Calu3 (cell line): ENCODE measurements at places on chromosomes 11 and 22. TPM values are rescaled to one million over a fixed set of nuclear protein-coding genes. Genes with fewer than 3 reads are reported as not detected.

The GPHA2 gene
- total RNA-seq: not detected in 2 replicates

The OR5T2 gene
- total RNA-seq: not detected in 2 replicates

The PTPN5 gene
- not detected in 2 replicates for total RNA-seq

The ZNF215 gene
- 1.2 and 1.6 TPM in 2 replicates for total RNA-seq

DNA sequence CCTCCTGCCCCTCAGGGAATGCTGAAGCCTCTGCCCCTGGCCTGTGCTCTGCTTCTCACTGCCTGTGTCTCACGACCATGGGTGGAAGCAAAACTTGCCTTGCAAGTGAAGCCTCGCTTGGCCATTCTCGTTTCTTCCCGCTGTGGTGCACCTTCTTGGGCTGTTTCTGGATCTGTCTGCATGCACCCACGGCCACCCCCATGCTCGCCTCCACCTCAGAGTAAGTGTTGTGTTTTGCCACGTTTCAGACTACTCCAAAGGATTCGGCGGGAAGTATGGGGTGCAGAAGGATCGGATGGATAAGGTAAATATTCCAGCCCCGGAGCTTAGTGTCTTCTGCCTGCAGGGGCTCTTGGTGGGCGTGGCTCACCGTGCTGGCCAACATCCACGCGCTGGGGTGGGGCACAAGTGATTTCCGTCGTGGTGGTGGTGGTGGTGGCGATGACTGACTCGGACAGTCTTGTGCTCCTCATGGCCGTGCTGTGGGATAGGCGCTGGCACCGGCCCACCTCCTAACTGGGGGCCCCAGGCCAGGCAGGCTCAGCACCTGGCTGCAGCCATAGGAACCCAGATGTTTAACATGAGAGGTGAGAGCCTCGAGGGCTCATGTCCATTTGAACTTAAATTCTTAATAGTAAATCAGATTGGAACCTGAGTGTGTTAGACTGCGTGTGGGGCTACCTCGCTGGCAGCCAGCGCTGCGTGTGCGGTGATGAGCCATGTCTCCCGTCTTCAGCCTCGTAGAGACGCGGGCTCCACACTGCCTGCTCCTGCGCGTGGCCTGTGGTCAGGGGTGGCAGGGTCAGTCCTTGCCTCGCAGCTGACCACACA is 24.6 kb downstream of the CTTN start:
- no peaks in the 10 kb centered on the region for H3K4me1 ChIP-seq
- no peaks in the 10 kb centered on the region for H3K27me3 ChIP-seq
- H3K4me3 ChIP-seq: no peak overlapping the region
- peaks cover 82% of the 10 kb centered on the region for H3K36me3 ChIP-seq
- no peak for DNase-seq

DNA sequence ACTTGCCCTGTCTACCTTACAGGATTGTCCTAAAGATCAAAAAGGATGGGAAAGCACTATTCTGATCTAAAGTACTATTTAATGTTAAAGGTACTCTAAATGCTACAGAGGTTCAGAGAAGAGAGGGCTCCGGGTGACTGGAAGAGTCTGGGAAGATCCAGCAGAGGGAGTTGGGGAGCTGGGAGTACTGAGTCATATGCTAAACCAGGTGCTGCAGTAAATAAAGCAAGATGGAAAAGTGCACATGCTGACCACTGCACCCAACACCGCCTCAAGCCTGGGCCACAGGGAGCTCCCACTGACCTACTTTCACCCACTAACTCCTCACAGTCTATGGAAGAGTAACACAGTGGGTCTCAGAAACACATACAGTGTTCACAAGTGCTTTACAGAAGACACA is 49.3 kb downstream of the WT1 start:
- peaks cover 100% of the 10 kb centered on the region for H3K27me3 ChIP-seq
- no peaks in the 10 kb centered on the region for H3K36me3 ChIP-seq
- H3K4me1 ChIP-seq: no peaks in the 10 kb centered on the region
- no peak overlapping the region for H3K27ac ChIP-seq

GRCh38 chr22:38871360-38872171 is 450 bp downstream of the CBX6 start:
- peaks cover 51% of the 10 kb centered on the region for H3K36me3 ChIP-seq
- peak overlapping the region; percentile 82 for H3K4me3 ChIP-seq
- DNase-seq: no peak
- H3K4me1 ChIP-seq: peaks cover 36% of the 10 kb centered on the region

GRCh38 chr11:77660947-77661346 is 23.4 kb upstream of the CLNS1A start:
- H3K4me3 ChIP-seq: no peak overlapping the region
- no peak for DNase-seq
- H3K27me3 ChIP-seq: no peaks in the 10 kb centered on the region
- H3K36me3 ChIP-seq: no peaks in the 10 kb centered on the region
- H3K4me1 ChIP-seq: no peaks in the 10 kb centered on the region

DNA sequence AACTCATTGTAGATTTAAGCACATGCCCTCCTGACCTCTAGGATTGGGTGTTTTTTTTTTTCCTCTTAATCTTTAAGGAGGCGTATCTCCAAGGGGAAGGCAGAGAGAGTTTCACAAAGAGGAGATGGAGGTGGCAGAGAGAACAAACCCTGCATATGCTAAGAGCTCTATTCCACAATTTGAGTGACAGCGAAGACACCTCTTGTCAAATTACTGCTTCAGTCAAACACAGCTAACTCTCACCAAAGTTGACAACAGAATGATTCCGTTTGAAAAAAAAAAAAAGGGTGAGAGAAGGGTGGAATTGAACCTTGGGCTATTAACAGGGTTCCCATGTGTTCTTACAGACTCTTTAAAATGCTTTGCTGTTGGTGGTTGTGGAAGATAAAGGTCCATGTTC is 112.6 kb downstream of the NXPE2 start:
- H3K36me3 ChIP-seq: no peaks in the 10 kb centered on the region
- no peaks in the 10 kb centered on the region for H3K27me3 ChIP-seq
- H3K4me1 ChIP-seq: no peaks in the 10 kb centered on the region
- H3K27ac ChIP-seq: no peak overlapping the region

- H3K27ac ChIP-seq: peak overlapping the region; percentile 98
- peaks cover 100% of the 10 kb centered on the region for H3K36me3 ChIP-seq
- DNase-seq: peak; percentile 93
- peaks cover 70% of the 10 kb centered on the region for H3K4me1 ChIP-seq
- peak overlapping the region; percentile 94 for H3K4me3 ChIP-seq
Observed at GRCh38 chr22:30252411-30253204, 6.0 kb upstream of the LIF start.

DNA sequence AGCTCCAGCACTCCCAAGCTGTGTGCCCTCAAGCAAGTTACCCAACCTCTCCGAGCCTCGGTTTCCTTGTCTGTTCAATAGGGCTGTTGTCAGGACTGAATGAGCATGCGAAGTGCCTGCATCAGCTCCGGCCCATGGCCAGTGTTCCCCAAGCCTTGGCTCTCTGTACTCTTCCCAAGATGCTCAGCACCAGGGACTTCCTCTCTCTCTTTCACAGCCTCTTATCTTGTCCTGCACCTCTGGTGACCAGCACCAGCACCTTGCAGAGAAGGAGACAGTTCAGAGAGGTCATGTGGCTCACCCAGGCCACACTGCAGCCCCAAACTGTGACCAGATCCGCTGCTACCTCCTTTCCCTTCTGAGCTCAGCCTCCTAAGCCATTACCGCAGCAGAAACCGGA is 120.3 kb upstream of the ANO1 start:
- H3K36me3 ChIP-seq: no peaks in the 10 kb centered on the region
- H3K4me1 ChIP-seq: peaks cover 33% of the 10 kb centered on the region
- DNase-seq: no peak
- H3K27me3 ChIP-seq: no peaks in the 10 kb centered on the region
- no peak overlapping the region for H3K27ac ChIP-seq

DNA sequence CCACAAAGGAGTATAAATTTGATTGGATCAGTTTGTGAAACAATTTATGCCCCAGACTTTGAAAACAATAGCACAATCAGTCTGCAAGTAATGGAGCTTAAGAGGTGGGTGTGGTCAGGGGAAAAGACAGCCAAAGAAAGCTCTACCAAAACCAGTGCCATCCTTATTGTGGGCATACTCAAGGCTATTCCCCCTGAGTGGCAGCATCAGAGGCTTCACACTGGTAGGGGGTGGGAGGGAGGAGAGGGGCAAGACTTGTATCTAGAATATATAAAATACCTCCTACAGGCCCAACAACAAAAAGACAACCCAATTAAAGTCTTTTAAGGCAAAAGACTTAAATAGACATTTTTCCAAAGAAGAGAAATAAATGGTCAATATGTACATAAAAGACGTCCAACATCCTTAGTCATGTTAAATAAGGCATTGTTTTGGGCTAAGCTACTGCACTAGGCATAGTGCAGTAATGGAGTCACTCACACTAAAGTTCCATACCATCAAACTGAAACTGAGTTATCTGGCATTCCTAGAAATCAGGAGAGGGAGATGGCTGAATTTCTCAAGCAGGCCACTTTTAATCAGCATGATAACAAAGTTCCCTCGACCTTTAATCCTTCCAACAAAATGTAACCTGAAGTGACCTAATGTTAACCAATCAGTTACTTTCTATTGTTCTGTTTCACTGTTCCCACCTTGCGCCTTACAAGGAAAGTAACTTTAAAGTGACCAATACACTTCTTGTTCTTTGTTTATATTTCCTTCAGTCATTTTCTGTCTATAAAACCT is 24.8 kb downstream of the NARS2 start:
- H3K27me3 ChIP-seq: no peaks in the 10 kb centered on the region
- no peak for DNase-seq
- H3K36me3 ChIP-seq: no peaks in the 10 kb centered on the region
- H3K4me3 ChIP-seq: no peak overlapping the region
- H3K4me1 ChIP-seq: no peaks in the 10 kb centered on the region

DNA sequence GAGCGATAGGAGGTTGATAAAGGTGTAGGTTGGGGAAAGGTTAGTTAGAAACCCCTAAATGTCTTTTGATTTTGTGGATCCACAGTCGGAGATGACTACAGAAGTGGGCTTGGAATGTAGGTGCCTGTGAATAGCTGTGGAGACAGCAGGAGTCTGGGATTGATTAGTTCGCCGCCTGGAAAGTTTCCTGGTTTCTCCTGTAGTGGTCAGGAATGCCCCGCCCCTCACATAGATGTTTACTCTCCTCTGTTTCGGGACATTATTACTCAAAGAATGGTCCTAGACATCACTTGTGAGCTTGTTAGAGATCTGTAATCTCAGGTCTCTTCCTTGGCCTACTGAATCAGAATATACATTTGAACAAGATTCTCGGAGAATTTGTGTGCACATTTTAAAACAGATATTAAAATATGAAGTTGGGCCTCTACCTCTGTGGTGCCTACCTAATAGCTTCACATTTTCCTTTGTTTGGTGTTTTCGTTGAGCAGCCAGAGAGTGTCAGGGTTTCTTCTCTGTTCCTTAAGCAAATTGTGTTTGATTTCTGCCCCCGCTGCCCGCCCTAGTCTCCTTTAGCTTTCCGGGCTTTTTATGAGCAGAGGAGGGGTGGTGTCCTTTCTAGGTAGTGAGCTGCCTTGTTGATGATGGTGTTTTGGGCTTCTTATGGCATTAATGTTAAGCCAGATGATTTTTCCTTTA is 89.4 kb downstream of the PPP6R3 start:
- no peak for DNase-seq
- no peak overlapping the region for H3K4me3 ChIP-seq
- peaks cover 29% of the 10 kb centered on the region for H3K36me3 ChIP-seq
- H3K27ac ChIP-seq: no peak overlapping the region

DNA sequence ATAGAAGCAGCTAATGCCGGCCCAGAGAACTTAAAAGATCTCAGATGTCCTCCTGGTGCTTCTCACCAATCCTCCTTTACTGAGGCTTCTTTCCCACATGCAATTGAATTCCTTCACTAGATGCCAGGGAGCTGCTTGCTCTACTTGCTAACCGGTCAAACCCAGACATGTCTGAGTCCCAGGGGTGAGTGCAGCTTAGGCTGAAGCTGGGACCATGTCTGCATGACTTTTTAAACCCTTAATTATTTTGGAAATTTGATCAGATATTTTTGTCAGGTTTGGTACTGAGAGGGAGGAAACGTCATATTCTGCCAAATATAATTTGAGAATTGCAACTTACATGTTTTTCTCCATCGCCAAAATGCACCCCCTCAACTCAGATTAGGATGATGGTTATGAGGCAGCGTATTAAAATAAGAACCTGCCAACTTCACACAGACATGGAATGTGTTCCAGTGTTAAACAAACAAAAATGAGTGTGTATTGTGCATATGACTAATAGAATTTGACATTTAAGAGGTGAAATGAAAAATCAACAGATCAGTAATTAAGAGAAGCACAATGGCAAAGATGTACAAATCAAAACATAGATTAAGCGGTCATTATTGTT is 529.5 kb downstream of the ETS1 start:
- H3K36me3 ChIP-seq: peaks cover 6% of the 10 kb centered on the region
- peaks cover 30% of the 10 kb centered on the region for H3K4me1 ChIP-seq
- no peak overlapping the region for H3K4me3 ChIP-seq

DNA sequence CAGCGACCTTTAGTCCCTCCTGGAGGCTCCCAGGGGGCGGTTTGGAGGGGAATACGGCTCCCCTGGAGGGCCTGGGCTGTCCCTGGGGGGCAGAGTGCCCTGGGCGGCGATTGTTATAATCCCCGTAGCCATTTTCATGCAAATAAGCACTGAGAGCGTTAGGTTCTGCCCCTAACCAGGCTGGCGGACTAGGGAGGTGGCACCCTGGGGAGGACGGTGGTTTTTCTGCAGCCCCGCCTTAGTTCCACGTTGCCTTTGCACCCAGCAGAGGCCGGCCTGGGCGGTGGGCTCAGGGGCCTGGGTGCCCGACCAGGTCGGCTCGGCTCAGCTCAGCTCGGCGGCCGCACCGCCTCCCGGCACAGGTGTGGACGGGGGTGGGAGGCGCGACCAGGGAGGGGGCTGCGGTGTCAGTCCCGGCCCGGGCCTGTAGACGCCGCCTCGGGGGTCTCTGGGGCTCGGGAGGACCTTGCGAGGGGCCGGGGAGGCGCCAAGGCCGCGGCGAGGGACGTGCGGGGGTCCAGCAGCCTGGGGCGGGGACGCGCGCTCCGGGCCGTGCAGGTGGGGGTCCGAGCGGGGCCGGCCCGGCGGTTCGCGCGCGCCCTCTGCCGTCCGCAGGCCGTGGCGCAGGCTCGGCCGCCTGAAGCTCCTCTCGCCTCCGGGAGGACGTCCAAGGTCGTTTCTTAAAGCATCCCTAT is 2.3 kb upstream of the DUSP8 start:
- peak overlapping the region; percentile 77 for H3K4me3 ChIP-seq
- peaks cover 3% of the 10 kb centered on the region for H3K4me1 ChIP-seq
- DNase-seq: peak; percentile 72

DNA sequence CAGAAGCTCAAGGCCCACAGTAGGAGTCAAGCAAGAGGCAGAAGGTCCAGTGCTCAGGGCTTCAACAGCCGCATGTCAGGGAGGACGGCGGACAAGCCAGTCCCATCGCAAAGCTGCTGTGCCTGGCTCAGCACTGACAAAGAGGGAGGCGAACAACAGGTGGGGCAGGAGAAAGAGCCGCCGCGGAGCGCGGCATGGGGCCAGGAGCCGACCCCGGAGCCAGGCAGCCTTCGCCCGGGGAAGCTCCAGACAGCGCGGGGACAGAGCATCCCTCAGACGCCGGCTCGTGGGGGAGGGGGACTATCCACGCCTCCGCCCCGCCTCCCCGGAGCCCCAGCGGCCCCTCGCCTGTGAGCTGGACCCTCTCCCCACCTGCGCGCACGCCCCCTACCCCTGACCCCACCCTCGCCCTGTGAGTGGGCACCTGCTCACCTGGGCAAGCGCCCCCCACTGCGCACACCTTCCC is 369 bp downstream of the DHCR7 start:
- H3K4me3 ChIP-seq: peak overlapping the region; percentile 91
- peak; percentile 46 for DNase-seq
- peaks cover 38% of the 10 kb centered on the region for H3K4me1 ChIP-seq
- H3K27me3 ChIP-seq: no peaks in the 10 kb centered on the region
- peaks cover 64% of the 10 kb centered on the region for H3K36me3 ChIP-seq
